GM23248 (cell line): ENCODE measurements at places on chromosomes 4 and X. TPM values are rescaled to one million over a fixed set of nuclear protein-coding genes. Genes with fewer than 3 reads are reported as not detected.

Gene ATP1B4
- total RNA-seq, result not detected in 2 replicates

Gene PITX2
- 4.3 and 5.8 TPM in 2 replicates for total RNA-seq

Gene PRSS12
- 30.0 and 33.6 TPM in 2 replicates for total RNA-seq

Gene HAND2
- total RNA-seq, result 11.2 and 13.4 TPM in 2 replicates

Gene ARHGAP36
- not detected in 2 replicates for total RNA-seq

Gene UGT2A1
- not detected in 2 replicates for total RNA-seq

Gene NXT2
- 9.5 and 11.5 TPM in 2 replicates for total RNA-seq

Gene VSIG1
- not detected in 2 replicates for total RNA-seq

DNA sequence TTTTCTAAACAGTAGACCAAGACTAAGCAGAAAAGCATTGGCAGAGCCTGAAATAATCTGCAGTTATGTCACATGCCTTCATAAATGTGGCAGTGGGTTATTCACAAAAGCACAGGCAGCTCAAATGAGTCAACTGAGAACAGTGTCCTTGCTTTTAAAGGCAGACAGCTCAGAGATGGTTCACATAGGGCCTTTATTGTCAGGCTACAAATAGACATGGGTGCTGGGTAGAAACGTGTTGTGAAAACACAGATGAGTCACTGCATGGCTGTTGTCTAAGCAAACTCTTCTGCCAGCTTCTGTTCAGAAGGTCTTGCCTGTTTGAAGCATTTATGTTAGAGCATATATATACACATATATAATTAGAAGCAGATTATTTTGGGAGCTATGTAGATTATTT, 118.0 kb downstream of the SLC4A4 start:
- H3K27me3 ChIP-seq, result no peaks in the 10 kb centered on the region
- peak overlapping the region; percentile 69 for H3K27ac ChIP-seq
- no peak overlapping the region for H3K4me3 ChIP-seq
- DNase-seq, result peak; percentile 97
- no peaks in the 10 kb centered on the region for H3K36me3 ChIP-seq

DNA sequence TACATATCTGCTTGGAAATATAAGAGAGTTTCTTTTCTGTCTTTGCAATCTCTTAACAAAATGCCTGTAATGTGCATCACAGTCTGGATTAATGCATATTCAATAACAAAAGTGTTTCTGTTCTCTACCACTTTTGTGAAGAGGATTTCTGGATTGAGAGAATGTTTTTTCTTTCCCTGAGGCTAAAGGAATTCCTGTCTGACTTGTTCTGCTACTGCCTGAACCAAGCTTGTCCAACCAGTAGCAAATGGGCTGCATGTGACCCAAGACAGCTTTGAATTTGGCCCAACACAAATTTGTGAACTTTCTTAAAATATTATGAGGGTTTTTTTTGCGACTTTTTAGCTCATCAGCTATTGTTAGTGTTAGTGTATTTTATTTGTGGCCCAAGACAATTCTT, 1133.9 kb downstream of the SH3BGRL start:
- DNase-seq, result no peak
- no peaks in the 10 kb centered on the region for H3K27me3 ChIP-seq
- H3K4me1 ChIP-seq, result no peaks in the 10 kb centered on the region
- H3K36me3 ChIP-seq, result no peaks in the 10 kb centered on the region

DNA sequence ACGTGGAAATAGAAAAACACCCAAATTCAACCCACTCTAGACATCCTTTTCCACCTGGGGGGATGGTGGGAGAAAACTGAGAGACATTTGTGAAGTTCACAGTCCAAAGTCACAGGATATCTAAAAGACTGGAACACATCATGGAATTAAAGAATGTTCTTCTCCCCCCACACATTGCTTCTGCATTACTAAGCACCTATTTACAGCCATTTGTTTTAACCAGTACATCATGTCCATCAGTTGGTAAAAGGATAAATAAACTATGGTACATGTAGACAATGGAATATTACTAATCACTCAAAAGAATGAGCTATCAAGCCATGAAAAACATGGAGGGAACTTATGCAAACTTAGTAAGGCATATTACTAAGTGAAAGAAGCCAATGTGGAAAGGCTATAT, 185.5 kb upstream of the ANXA10 start:
- H3K4me1 ChIP-seq, result peaks cover 18% of the 10 kb centered on the region
- H3K27me3 ChIP-seq, result no peaks in the 10 kb centered on the region
- H3K27ac ChIP-seq, result no peak overlapping the region
- H3K36me3 ChIP-seq, result no peaks in the 10 kb centered on the region
- DNase-seq, result no peak
- H3K4me3 ChIP-seq, result no peak overlapping the region

- peaks cover 8% of the 10 kb centered on the region; the same call in 1 of the 2 replicates for H3K4me1 ChIP-seq
- no peaks in the 10 kb centered on the region for H3K36me3 ChIP-seq
- H3K27me3 ChIP-seq, result no peaks in the 10 kb centered on the region
- no peak overlapping the region for H3K4me3 ChIP-seq
- no peak overlapping the region for H3K27ac ChIP-seq
- DNase-seq, result no peak
Observed at GRCh38 chr4:158208963-158209640, 1.2 kb upstream of the TMEM144 start.

DNA sequence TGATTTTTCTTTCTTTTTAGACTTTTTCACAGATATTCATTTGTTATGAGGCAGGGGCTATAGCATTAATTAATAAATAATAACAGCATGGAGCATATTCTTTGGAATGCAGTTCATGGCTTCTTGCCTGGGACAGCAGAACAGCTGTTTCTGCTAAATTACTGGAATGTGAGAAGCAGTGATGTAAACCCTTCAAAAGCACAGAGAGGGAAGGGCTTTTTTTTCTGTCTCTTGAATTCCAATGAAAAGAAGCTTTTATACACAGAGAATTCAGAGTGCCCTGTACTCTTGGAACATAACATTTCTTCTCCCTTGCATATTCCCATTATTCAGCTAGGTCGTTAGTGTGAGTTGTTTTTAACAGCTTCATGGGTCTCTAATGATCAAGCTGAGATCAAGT, 28.5 kb upstream of the ANK2 start:
- H3K27ac ChIP-seq, result no peak overlapping the region
- H3K36me3 ChIP-seq, result no peaks in the 10 kb centered on the region
- H3K4me1 ChIP-seq, result peaks cover 15% of the 10 kb centered on the region
- H3K4me3 ChIP-seq, result no peak overlapping the region
- peak; percentile 37 for DNase-seq

- DNase-seq, result peak; percentile 85
- H3K4me3 ChIP-seq, result peak overlapping the region; percentile 32; the same call in 1 of the 2 replicates
- H3K27ac ChIP-seq, result peak overlapping the region; percentile 98
- no peaks in the 10 kb centered on the region for H3K36me3 ChIP-seq
- H3K4me1 ChIP-seq, result peaks cover 60% of the 10 kb centered on the region
Observed at GRCh38 chrX:13376857-13377549, 57.1 kb upstream of the ATXN3L start.

- H3K36me3 ChIP-seq, result no peaks in the 10 kb centered on the region
- no peaks in the 10 kb centered on the region for H3K4me1 ChIP-seq
- no peak for DNase-seq
- H3K27me3 ChIP-seq, result no peaks in the 10 kb centered on the region
Observed at GRCh38 chr4:62231994-62232393, 1031.9 kb downstream of the ADGRL3 start.

- no peak for DNase-seq
- no peak overlapping the region for H3K4me3 ChIP-seq
- no peaks in the 10 kb centered on the region for H3K36me3 ChIP-seq
- no peak overlapping the region for H3K27ac ChIP-seq
- no peaks in the 10 kb centered on the region for H3K27me3 ChIP-seq
Observed at GRCh38 chrX:70079870-70080269, 17.6 kb downstream of the OTUD6A start.

DNA sequence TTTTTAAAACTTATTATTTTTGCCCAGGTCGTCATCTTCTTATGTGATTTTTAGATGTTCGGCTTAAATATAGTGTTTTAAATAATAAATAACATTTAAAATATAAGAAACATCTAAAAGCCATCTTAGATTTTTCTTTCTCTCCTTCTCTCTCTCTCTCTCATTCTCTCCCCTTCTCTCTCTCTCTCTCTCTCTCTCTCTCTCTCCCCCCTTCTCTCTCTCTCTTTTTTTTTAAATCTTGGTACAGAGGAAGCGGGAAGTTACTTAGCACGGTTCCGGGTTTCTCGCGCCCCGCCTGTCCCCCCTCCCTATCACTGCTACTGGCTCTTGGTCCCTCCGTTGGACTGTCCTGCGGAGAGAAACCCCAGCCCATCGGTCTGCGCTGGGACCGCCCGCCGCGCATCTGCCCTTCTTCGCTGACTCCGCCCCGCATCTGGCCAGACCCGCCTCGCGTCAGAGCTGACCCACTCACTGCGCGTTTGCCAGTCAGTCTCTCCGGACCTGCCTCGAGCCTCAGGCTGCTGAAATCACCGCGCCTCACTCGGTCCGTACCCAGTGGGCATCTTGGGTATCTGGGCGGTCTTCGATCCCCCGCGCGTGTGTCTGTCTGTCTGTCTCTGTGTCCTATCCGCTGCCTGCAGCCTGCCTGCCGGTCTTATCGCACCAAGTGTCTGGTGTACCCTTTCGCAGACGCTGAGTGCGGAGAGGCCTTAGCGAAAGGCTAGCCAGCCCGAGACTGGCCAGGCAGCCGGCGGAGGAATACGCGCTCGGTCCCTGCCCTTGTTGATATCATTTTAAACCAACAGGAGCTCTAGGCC, at the start of gene PABPC5:
TSS of gene PABPC5 (plus strand) at position 489 of the 818 bp plus-strand sequence. CDS start 739 bp downstream, outside the sequence.
- peak within 1 kb of the TSS; percentile 79 for H3K4me3 ChIP-seq
- peak; percentile 92 for DNase-seq
- peak within 1 kb of the TSS; percentile 84 for H3K27ac ChIP-seq
- H3K4me1 ChIP-seq, result 0 out of 2 replicates have a peak, but pooled peaks cover 6% of the 10 kb centered on the region

GRCh38 chrX:10902001-10902400, 209.1 kb upstream of the HCCS start:
- no peaks in the 10 kb centered on the region for H3K27me3 ChIP-seq
- H3K4me1 ChIP-seq, result peaks cover 45% of the 10 kb centered on the region
- no peaks in the 10 kb centered on the region for H3K36me3 ChIP-seq
- H3K4me3 ChIP-seq, result no peak overlapping the region
- H3K27ac ChIP-seq, result no peak overlapping the region

DNA sequence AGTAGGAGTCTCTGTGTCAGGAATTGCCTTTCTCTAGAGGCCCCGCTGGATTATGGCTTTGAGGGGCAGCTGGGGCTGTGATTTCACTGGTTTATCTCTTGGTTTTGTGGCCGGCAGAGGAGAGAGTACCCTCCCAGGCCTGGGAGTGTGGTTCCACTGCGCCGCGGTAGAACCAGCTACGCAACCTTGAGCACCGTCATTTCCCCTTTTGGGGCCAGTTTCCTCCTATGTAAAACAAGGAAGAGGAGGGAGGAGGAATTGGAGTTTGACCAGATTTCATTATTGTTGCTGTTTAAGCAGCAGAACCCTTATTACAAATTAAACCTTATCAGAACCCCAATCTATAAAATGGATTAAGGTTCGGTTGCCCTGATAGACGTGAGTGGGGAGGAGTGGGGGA, 4.4 kb downstream of the SOX3 start:
- no peak overlapping the region for H3K4me3 ChIP-seq
- H3K36me3 ChIP-seq, result no peaks in the 10 kb centered on the region
- no peaks in the 10 kb centered on the region for H3K4me1 ChIP-seq
- H3K27me3 ChIP-seq, result peaks cover 28% of the 10 kb centered on the region; the same call in 1 of the 2 replicates
- H3K27ac ChIP-seq, result no peak overlapping the region

DNA sequence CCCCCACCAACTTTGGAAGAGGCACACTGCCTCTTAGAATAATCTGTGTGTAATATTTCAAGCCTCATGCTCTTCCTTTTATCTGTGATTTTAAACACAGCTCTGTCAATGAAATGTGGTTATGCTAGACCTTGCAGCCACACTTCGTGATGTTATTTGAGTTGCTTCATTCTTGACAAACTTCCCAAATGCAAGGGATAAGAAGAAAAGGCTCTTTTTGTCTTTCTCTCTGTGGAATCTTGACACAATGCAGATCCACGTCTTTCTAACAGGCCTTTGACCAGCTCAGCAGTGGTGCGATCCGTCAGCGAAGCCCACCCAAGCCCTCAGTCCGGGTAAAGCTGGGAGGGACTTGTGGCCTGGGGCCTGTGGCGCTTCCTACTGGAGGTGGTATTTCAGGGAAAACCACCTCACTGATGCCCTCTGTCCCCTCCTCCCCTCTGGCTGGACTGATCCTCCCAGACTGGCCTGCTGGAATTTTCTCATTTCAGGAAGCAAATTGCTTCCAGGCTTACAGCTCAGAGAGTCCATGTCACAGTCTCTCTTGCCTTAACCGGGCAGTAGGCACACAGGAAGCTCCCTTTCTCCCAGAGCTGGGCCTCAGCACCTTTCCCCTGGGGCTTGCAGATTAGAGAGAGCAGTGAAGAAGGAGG, 19.5 kb upstream of the CCKAR start:
- no peaks in the 10 kb centered on the region for H3K27me3 ChIP-seq
- no peak overlapping the region for H3K4me3 ChIP-seq
- 0 out of 2 replicates have a peak overlapping the region, but pooled peaks have one; percentile 17 for H3K27ac ChIP-seq
- H3K36me3 ChIP-seq, result no peaks in the 10 kb centered on the region
- peaks cover 13% of the 10 kb centered on the region for H3K4me1 ChIP-seq

- H3K4me3 ChIP-seq, result no peak overlapping the region
- H3K27me3 ChIP-seq, result no peaks in the 10 kb centered on the region
- no peaks in the 10 kb centered on the region for H3K36me3 ChIP-seq
- H3K4me1 ChIP-seq, result no peaks in the 10 kb centered on the region
- no peak overlapping the region for H3K27ac ChIP-seq
- DNase-seq, result no peak
Observed at GRCh38 chr4:66633477-66633876, 911.8 kb downstream of the CENPC start.

DNA sequence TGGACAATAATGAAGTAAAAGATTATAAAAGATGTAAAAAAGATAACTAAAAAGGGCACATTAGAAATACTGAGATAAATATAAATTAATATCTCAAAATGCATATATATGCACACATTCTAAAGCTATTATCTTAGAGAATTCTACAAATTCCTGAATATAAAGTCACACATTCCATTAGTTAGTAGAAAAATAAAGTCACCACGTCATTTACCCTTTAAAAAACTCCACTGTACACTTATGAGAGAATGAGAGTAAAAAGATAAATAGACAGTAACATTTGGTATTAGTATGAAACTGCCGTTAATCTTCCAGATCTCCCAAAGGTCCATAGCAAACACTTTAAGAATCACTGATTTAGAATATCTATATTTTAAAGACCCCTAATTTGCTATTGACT, 67.2 kb upstream of the IL15 start:
- peak overlapping the region; percentile 15; the same call in 1 of the 2 replicates for H3K4me3 ChIP-seq
- H3K27ac ChIP-seq, result peak overlapping the region; percentile 37
- H3K27me3 ChIP-seq, result no peaks in the 10 kb centered on the region
- peaks cover 22% of the 10 kb centered on the region for H3K4me1 ChIP-seq
- H3K36me3 ChIP-seq, result no peaks in the 10 kb centered on the region

- no peaks in the 10 kb centered on the region for H3K27me3 ChIP-seq
- no peak overlapping the region for H3K27ac ChIP-seq
- H3K4me1 ChIP-seq, result no peaks in the 10 kb centered on the region
- no peak overlapping the region for H3K4me3 ChIP-seq
Observed at GRCh38 chrX:15816886-15817285, 26.6 kb downstream of the ZRSR2 start.

GRCh38 chrX:78168065-78168464, 28.6 kb upstream of the TAF9B start:
- no peaks in the 10 kb centered on the region for H3K4me1 ChIP-seq
- no peaks in the 10 kb centered on the region for H3K27me3 ChIP-seq
- peak; percentile 9 for DNase-seq
- no peak overlapping the region for H3K4me3 ChIP-seq
